Osteoblast (primary cell): ENCODE measurements at places on chromosomes 2 and 18. TPM values are rescaled to one million over a fixed set of nuclear protein-coding genes. Genes with fewer than 3 reads are reported as not detected.

Gene KIAA2012
- under 0.01 TPM in 1 of 2 replicates, not detected in the other for total RNA-seq

Gene GPR35
- total RNA-seq, result 1.1 and 1.5 TPM in 2 replicates

Gene VWA3B
- 0.59 TPM in 1 of 2 replicates, not detected in the other for total RNA-seq

DNA sequence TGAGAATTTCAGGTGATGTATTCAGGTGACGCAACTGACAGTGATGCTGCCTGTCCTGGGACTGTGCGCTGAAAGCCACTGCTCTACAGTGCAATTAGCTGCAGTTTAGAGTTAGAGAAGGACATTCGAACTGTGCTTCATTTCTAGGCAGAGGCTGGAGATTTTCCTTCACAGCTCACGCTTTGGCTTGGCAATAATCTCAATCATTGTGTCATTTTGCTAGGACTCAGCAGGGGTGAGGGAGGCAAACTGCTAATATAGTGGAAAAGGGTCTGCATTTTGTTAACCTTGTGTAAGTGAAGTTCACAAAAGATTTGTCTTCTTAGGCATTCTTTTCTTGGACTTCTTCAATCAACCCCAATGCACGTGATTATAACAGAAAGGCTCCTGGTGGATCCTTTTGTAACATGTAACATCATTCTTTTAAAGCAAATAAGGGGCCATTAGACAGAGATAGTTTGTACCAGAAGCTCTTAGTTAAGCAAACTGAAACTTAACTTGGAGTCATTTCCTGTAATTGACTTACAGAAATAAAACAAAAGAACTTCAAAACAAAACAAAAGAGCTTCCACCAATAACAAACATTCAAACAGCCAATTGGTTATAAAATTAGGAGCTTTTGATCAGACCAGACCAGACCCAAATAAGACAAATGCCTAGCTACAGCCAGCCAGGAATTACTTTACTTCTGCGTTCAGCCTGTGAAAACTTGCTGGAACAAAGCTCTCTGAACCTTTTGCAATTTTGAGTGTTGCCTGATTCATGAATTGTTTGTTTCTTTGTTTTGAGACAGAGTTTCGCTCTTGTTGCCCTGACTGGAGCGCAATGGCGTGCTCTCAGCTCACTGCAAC lies 1376.3 kb upstream of the CELF4 start:
- no peak overlapping the region for H3K4me3 ChIP-seq
- H3K4me1 ChIP-seq, result no peaks in the 10 kb centered on the region
- H3K27ac ChIP-seq, result no peak overlapping the region
- no peak for DNase-seq
- H3K27me3 ChIP-seq, result no peaks in the 10 kb centered on the region

DNA sequence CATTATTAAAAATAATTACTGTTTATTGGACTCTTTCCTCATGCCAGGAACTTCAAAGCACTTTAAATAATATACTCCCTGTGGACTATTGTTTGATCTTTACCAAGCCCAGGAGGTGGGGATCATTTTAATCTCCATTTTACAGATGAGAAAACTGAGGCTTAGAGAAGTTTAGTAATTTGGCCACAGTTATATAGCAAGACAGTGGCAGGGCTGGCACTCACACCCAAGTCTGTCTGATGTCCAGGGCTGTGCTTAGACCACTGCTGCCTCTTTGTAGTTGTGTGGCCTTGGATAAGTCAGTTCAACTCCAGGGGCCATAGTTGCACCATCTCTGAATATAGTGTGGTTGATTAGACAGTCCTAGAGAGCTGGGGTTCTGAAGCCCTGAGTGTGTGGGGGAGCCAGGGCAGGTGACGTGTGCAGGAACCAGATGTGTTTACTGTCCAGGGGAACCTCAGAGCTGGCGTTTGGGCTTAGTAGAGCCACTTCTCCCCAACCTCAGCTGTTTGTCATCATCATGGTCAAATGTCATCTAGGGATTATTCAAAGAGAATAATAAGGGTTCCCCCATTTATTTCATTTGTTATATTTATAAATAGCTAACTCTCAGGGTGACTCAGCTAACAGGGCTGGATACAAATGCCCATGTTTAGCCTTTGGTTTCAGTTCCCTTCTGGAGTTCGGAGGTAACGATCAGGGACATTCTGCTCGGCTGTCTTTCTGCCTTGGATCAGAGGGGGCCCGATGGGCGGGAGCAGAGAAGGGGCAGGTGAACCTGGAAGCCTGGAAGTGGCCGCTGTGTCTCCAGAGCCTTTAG lies 68.0 kb downstream of the BOLA3 start:
- no peak overlapping the region for H3K27ac ChIP-seq
- H3K36me3 ChIP-seq, result peaks cover 7% of the 10 kb centered on the region
- DNase-seq, result peak; percentile 64
- peaks cover 16% of the 10 kb centered on the region for H3K4me1 ChIP-seq
- H3K4me3 ChIP-seq, result peak overlapping the region; percentile 30

- H3K4me3 ChIP-seq, result no peak overlapping the region
- peaks cover 13% of the 10 kb centered on the region for H3K4me1 ChIP-seq
- DNase-seq, result peak; percentile 94
- H3K36me3 ChIP-seq, result peaks cover 6% of the 10 kb centered on the region
- no peak overlapping the region for H3K27ac ChIP-seq
These were observed 2.6 kb downstream of the HS6ST1 start for GRCh38 chr2:128315829-128316776.
